ENCODE measurements at places on chromosomes 13 and 19. TPM values are rescaled to one million over a fixed set of nuclear protein-coding genes. Genes with fewer than 3 reads are reported as not detected.

- DNase-seq: no peak
Measured at GRCh38 chr19:36093687-36094086, 17.3 kb upstream of the OVOL3 start.

- peak; percentile 86 for DNase-seq
Measured at GRCh38 chr13:20924758-20925394, 22.3 kb upstream of the XPO4 start.

- peak; percentile 72 for DNase-seq
Measured at GRCh38 chr19:4803736-4804695, 12.5 kb downstream of the FEM1A start.

Gene REXO1
- total RNA-seq: 19.8 TPM

- DNase-seq: peak; percentile 81
Measured at GRCh38 chr19:55178781-55179599, 1.1 kb downstream of the SYT5 start.

GRCh38 chr19:9785367-9786331 is 17.1 kb upstream of the ZNF846 start:
- peak; percentile 95 for DNase-seq

DNA sequence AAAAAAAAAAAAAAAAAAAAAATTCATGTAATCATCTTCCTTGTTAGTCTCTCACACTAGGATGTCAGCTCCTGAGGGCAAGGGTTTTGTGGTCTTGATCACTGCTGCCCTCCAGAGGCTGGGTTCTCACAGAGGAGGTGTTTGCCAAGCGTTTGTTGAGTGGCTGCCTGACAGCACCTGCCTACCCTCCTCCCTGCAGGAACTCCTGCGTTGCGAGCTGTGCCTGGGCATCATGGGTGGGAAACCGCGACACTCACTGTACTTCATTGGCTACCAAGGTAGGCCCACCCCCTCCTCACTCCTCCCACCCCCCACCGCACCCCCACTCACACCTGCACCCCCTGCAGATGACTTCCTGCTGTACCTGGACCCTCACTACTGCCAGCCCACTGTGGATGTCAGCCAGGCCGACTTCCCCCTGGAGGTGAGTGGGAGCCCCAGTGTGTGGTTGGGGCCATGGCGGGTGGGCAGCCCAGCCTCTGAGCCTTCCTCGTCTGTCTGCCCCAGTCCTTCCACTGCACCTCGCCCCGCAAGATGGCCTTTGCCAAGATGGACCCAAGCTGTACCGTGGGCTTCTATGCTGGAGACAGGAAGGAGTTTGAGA is 8.1 kb downstream of the ATG4D start:
- DNase-seq: peak; percentile 40

Measured in body of pancreas (tissue), 4 donors.